ENCODE measurements at places on chromosomes 6 and 20.

- no peak for DNase-seq
These were observed 118.3 kb downstream of the SLX4IP start for GRCh38 chr20:10553326-10553984.

GRCh38 chr6:159688266-159688905 is 4.7 kb downstream of the SOD2 start:
- no peak for DNase-seq

GRCh38 chr6:170129691-170130171 is 161.1 kb downstream of the DLL1 start:
- DNase-seq: no peak

DNA sequence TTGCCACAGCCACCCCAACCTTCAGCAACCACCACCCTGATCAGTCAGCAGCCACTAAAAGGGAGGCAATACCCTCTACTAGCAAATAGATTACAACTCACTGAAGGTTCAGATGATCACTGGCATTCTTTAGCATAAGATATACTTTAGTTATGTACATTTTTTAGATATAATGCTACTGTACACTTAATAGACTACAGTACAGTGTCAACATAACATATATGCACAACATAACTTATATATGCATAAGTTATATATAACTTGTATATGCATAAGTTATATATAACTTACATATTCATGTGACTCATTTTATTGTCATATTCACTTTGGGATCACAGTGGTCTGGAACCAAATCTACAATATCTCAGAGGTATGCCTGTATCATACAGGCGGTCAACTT is 61.7 kb downstream of the GMDS start:
- DNase-seq: no peak

GRCh38 chr20:63658749-63659187 is 656 bp downstream of the RTEL1 start:
- no peak for DNase-seq

DNA sequence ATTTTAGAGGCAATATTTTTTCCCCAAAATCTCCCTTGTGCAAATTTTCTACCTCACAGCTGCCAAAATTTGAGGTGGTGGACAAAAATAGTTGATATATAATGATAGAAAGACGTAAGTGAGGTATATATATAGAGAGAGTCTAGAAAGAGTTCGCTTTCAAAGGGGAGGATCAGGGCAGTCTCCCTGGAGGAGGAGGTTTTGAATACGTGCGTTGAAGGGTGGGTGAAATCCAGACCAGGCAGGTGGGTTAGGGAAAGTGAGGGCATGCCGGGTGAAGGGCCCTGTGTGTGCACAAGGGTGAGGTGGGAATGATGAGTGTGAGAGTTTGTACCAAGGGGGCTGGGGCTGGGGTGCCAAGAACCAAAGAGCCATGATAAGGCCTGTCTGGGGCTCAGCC is 100.2 kb downstream of the CEBPB start:
- DNase-seq: no peak

- no peak for DNase-seq
These were observed 52.9 kb downstream of the NFATC2 start for GRCh38 chr20:51489611-51490010.

GRCh38 chr6:85186546-85187175 is 263.2 kb upstream of the NT5E start:
- DNase-seq: peak; percentile 54

DNA sequence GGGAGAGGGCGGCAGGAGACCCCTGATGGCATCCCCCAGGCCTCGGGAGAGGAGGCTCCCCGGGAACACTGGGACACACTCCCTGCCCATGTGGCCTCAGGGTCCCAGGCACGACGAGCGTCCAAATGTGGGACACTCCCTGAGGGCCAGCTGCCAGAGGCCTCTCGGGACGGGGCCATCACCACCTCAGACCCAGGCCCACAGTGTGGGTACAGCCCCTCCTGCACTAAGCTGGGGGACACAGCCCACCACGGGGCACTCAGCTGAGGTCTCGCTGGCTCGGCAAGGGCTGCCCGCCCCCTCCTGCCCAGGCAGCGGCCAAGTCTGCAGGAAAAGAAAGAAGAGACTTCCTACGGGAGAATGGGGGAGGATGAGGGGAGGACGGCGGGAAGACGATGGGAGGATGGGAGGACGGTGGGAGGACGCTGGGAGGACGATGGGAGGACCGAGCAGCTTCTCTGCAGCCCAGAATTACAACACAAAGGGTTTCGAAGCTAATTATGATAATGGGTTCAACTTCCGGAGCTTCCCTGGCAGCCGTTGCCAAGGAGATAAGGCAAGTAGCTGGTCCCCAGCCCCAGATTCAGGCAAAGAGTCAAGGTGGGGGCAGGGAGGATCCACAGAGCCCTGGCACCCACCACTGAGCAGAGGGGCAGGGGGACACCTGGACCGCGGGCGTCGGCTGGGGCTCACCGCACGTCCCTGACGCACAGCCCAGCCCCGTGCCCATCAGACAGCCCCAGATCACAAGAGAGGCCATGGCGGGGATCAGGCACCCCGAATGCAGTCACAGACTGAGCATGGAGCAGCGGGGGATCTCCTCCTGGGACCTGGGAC is 17.5 kb downstream of the KCNQ2 start:
- DNase-seq: no peak

GRCh38 chr6:11350294-11350693 is 117.8 kb upstream of the NEDD9 start:
- peak; percentile 41 for DNase-seq

DNA sequence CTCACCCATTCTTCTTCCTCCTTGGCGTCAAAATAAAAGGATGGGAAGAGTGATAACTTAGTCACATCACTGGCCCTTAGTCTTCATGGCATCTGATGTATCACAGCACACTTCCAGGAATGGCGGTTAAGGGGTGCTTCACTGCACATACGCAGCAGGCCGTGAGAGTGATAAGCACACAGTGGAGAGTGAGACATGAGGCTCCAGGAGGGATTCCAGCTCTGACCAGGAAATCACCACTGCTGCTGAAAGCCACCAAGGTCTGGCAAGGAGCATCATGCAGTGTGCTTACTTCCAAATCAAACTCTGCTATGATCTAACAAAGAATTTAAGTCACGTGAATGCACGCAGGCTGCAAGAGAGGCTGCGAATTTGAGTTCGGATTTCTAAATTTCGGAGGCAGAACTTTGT is 62.4 kb downstream of the ARID1B start:
- DNase-seq: no peak

Measured in AG09309 (cell line).